ENCODE measurements at places on chromosomes 4 and X.

GRCh38 chr4:73005514-73005913 lies 64.0 kb downstream of the COX18 start:
- no peak for DNase-seq

GRCh38 chr4:98645527-98645926 lies 12.9 kb downstream of the TSPAN5 start:
- no peak for DNase-seq

- no peak for DNase-seq
Measured at GRCh38 chr4:88613417-88613875, 21.2 kb downstream of the HERC3 start.

DNA sequence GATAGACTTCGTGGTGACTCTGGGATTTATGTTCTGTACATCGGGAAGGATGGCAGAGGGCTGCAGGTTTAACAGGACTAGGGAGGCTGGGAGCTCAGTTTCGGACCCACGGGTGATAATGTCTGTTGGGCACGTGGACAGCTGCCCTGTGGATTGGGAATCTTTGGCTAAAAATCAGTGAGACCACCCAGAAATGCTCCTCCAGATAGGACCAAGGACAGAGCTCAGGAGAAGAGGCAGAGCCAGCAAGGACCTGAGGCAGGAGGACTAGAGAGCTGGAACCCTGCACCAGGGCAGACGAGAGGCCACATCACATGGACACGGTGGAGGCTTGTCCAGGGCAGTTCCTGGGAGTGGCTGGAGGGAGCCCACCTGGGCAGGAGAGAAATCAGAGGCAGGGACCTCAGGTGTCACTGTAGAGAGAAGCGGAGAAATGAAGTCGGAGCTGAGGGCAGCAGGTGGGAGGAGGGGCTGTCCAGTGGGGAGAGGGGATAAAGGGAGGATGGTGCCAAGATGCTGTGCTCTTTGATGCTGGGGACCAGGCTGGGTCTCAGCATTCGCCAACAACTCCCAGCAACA lies 79.2 kb downstream of the CPZ start:
- no peak for DNase-seq

GRCh38 chrX:47264483-47265173 lies 31.8 kb downstream of the USP11 start:
- DNase-seq: peak; percentile 43

DNA sequence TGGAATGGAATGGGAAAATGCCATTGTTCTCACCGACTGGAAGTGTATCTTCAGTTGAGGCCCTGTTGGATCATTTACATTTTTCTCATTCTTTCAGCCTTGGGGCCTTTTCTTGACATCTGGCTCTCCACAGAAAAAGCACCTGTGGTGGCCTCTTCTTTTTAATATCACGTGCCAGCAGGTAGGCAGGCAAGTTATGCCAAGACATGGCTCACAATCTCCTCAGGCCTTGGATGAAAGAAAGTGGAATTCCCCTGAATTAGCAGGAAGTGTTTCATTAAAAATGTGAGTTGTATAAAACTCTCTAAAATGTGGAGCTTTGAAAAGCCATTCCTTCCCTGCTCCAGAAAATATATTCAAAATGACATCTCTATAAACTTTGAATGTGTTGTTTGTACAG lies 122.1 kb downstream of the FRAS1 start:
- no peak for DNase-seq

All from skeletal muscle cell (primary cell).